Stimulated activated CD8-positive, alpha-beta memory T cell treated with anti-CD3 and anti-CD28 coated beads, Interleukin-4, amount 100 ng/mL, for 4 hours (primary cell): ENCODE measurements at places on chromosomes 13 and 19.

DNA sequence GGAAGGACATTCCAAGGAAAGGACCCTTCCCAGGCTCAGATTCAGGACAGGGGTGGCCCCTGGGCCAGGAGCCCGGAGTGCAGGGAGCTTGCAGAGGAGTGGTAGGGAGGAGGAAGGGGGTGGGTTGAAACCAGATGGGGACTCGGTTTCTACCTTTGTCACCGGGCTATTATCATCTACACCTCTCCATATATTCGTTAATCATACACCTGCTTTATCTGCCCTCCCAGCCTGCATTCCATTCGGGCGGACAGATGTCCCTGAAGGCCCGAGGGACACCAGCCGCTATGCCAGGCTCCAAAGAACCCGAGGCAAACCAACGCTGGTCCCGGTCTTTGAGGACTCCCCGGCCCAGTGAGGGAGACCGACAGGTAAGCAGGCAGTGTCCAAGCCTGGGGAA is 15.5 kb upstream of the MYH14 start:
- no peak for DNase-seq

DNA sequence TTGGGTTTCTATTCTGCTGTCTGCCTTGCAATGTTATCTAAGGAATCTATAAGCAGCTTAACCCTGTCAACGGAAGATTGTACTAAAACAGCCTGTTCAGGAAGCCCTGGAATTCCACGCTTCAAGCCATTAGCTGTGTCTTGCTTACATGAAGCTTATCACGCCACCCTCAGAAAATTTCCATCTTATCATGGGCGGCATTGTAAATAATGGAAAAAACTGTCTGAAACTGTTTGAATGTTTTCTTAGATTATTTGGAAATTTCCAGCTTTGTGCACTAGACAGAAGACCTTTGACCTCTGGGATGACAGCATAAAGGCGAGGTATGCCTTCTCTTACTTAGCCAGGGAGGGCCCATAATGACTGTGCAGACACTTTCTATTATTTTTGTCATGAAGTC is 319.7 kb downstream of the KCNRG start:
- DNase-seq: no peak

DNA sequence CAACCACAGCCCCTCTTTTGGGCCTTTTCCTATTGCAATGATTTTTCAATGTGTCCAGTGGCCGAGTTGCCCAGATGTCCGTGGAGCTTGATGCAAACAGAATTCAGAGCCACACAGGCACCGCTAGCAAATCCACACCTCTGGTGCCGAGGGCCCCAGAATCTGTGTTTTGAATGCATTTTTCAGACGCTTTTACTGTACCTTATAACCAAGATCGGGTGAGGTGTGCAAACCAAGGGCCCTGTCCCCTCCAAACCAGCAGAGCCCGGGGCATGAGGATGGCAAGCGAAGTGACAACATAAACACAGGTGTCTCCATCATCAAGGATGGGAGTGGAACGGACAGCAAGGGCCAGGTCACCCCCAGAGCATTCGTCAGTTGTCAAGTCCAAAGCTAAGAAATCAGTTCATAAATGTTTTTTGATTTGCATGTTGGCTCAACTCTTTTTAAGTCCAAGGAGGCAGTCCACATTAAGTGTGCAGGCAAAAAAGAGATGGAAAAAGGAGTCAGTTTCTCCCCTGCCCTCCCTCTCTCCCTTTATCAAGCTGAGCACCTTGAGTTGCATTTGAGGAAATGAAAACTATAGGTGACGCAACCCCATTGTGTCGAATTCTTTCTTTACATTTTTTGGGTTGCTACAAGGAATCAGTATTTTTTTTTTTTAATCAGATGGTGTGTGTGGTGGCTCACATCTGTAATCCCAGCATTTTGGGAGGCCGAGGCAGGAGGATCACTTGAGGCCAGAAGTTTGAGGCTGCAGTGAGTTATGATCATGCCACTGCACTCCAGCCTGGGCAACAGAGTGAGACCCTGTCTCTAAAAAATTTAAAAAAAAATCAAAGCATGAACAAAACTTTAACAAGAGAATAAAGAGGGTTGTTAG is 2.9 kb downstream of the CCDC8 start:
- DNase-seq: no peak

DNA sequence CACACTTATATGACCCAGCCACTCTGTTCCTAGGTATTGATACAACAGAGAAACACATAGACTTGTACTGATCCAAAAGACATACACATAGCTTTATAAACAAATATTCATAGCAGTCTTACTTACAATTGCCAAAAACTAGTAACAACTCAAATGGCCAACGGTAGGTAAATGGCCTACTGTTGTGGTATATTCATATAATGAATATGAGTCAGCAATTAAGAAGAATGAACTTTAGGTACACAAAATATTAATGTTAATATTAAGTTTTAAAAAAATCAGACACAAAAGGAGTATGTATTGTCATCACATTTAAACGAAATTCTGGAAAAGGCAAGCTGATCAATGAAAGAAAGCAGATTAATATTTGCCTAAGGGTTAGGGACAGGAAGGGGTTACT is 19.7 kb downstream of the KPNA3 start:
- DNase-seq: no peak

DNA sequence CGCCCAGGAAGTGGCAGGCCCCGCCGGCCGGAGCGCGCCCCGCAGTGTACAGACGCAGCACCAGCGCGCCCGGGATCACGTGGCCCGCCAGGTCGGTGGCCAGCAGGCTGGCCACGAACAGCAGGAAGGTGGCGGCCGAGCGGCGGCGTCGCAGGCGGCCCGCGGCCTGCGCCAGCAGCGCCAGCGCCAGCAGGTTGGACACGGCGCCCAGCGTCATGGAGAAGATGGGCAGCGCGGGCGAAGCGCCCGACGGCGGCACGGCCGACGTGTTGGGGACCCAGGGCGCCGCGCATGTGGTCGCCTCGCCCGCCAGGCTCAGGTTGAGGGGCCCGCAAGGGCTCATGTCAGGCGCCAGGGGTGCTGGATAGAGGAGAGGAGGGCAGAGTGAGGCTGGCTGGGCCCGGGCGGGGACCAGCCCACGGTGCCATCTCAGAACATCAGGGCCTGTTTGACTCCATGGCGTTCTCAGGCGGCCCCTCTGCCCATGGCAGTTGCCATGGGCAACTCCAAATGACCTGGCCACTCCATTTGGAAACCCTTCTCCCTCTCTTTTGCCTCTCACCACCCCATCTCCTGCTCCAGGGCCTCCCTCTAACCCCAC is 1.1 kb downstream of the PTGER1 start:
- no peak for DNase-seq

GRCh38 chr19:45758921-45759320 is 10.1 kb downstream of the SIX5 start:
- DNase-seq: no peak

- DNase-seq: no peak
Measured at GRCh38 chr13:33723365-33723764, 94.6 kb upstream of the RFC3 start.

GRCh38 chr13:49369866-49370265 is 74.0 kb downstream of the CAB39L start:
- DNase-seq: no peak

DNA sequence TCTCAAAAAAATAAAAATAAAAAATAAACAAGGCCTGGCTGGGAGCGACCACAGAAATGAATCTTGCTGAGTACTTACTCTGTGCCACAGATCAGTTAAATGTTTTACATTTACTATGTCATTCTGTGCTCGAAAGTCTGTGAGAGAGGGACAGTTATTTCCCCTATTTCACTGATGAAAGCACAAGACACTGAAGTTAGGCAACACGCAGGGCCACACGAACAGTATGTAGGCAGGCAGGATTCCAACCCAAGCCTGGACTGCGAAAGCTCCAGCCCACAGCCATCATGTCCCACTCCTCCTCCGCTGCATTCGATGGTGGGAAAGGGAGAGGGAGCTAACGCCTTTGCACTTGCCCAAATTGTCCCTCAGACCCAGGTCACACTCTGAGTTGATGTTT is 34.2 kb downstream of the RUBCNL start:
- no peak for DNase-seq

GRCh38 chr19:47124937-47125668 is 5.5 kb upstream of the SAE1 start:
- DNase-seq: no peak

GRCh38 chr13:36006347-36006746 is 124.8 kb downstream of the DCLK1 start:
- no peak for DNase-seq

- DNase-seq: no peak
Measured at GRCh38 chr19:51466723-51467122, 8.5 kb upstream of the SIGLEC8 start.

DNA sequence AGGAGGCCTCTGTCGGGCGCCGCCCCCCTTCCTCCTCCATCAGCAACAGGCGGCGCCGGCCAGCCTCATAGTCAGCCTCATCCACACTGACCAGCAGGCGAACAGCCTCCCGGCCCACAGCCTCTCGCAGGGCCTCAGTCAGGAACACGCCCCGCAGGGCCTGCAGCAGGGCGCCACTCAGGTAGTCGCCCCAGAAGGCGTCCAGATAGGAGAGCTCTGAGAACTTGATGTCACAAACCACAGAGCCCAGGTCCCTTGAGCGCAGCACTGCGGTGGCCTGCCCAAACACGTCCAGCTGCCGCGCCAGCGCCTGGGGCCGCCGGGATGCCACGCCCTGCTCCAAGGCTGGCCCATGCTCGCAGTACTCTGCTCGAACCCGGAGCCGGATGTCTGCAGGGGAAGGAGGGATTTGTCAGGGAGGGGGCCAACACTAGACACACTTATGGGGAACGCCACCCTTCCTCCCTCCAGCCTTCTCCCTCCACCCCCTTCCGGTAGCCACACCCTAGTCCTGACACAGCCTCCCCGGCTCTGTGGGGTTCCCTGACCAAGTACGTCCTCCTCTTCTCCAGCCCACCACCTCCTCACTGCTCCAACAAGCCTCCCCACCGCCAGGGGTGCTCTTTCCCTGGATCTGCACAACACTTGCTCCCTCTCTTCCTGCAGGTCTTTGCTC is 17.9 kb downstream of the DEDD2 start:
- no peak for DNase-seq

DNA sequence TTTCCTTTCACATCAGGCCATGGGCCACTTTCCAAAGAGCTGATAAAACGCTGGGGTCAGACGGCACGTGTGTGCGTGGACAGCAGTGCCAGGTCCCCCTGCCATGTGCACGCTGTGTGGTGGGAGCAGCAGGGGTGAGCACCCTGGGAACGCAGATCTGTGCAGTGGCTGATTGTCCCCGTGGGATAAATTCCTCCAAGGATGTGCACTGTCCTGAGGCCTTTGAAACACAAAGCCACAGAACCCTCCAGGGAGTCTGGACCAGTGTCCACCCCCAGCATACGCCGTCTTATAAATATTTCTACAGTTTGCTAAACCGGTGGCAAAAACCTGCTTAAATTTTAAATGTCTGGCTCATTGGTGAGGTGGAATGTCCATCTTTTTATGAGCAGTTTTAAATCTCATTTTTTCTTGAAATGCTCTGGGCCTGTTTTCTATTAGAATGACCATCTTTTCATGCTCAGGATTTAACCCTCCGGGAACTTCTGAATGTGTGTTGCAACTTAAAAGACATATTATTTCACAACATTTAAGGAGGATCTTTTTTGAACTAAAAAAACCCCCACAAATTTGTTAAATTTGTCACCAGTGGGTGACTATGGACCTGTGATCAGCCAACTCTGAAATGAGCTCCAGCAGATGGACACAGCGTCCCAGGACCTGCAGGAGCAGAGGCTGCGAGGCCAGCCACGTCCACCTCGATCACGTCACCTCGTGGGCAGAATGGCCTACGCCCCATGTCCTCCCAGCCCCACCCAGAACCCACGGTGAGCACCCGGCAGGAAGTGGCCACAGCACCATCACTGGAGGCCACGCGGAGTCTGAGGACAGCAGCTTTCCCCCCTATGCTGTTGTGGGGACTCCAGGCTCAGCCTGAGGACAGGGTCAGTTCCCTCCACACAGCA is 68.6 kb downstream of the RASA3 start:
- no peak for DNase-seq

DNA sequence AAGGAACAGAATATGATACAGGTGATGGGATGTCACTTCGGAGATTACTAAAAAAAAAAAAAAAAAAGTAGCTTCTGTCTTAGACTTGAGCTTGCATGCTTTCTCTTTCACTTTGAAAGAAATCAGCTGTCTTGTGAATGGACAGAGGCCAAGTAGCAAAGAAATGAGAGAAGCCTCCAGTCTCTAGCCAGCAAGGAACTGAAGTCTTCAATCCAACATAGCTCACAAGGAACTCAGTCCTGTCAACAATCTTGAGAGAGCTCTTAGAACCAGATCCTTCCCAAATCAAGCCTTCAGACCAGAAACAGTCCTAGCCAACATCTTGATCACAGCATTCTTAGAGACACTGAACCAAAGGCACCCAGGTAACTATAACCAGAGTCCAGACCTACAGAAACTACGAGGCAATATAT is 7.7 kb downstream of the N4BP2L2 start:
- no peak for DNase-seq

- DNase-seq: no peak
Measured at GRCh38 chr19:50207730-50208129, 4.3 kb downstream of the MYH14 start.

DNA sequence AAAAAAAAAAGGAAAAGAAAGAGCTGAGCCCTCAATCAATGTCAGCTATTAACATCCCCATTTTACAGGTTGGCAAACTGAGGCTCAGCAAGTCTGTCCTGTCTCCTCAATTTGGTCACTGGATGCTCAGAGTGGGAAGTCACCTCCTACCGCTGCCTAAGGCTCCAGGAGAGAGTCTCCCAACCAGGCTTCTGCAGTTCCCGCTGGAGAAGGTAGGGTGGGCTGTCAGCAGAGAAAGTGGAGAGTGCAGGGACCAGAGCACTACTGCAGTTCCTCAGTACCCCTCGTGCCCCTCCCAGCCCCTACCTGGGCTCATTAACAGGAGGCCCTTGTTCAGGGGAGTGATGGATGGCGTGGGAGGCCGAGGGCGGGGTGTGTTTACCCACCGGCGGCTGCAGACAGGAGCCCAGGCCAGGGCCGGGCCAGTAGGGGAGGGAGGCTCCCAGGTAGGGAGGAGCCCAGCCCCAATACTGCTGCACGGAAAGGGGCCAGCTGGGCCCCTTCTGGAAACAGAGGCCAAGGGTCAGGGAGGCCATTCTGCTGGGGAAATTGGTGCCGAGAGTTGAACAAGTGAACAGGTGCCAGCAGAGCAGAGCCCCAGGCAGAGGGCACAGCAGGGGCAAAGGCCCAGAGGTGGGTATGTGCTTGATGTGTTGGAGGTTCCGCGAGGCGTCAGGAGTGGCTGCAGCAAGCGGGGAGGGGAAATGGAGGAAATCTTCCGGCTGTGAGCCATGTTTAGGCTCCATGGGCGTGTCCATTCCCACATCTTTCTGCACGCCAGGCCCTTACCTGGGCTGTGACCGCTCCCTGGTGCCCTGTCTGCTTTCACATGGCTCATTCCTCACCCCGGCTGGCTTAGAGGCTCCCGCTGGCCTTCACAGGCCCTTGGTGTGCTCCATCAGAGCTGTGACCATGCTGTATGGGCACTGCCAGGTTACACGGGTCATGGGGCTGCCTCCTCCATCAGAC is 7.6 kb upstream of the COMP start:
- no peak for DNase-seq

DNA sequence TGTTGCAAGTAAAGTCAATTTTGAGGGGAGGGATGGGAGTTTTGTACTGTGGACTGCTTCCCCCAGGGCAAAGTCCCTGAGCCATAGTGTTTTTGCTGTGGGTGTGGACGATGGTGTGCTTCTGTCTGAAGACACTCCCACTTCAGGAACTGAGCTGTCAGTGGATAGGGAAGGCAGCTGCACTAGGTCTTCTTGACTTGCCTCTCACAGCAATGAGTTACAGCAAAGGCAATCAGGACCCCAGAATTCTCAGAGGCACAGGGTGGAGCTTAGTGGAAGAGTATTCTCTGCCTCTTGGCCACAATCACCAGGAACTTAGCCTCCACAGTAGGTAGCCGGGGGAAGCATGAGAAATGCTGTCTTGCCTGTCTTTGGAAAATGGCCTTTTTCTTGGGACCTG is 1416.6 kb upstream of the MIR17HG start:
- DNase-seq: no peak
